ENCODE measurements at places on chromosomes 6 and 20. TPM values are rescaled to one million over a fixed set of nuclear protein-coding genes. Genes with fewer than 3 reads are reported as not detected.

- peak; percentile 24 for DNase-seq
These were observed 272.1 kb upstream of the DEFB115 start for GRCh38 chr20:30985386-30985785.

GRCh38 chr6:3484192-3484591 lies 27.3 kb upstream of the SLC22A23 start:
- DNase-seq: no peak

DNA sequence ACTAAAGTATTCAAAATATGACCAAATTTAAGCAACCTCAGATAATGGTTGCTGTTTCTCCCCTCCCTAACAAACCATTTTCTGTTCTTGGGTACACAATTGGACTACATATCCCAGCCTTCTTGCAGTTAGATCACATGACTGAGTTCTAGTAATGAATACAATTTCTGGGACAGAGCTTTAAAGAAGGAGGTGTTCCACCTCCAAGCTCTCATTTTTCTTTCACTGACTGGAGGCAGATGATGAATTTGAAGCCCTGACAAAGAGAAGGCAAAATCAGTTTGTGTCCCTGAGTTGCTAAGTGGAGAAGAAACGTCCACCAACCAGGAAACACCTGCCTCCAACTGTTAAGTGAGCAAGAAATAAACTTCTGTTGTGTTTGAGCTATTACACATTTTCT lies 117.2 kb downstream of the LCA5 start:
- no peak for DNase-seq

GRCh38 chr20:52959125-52959524 lies 13.0 kb upstream of the TSHZ2 start:
- no peak for DNase-seq

DNA sequence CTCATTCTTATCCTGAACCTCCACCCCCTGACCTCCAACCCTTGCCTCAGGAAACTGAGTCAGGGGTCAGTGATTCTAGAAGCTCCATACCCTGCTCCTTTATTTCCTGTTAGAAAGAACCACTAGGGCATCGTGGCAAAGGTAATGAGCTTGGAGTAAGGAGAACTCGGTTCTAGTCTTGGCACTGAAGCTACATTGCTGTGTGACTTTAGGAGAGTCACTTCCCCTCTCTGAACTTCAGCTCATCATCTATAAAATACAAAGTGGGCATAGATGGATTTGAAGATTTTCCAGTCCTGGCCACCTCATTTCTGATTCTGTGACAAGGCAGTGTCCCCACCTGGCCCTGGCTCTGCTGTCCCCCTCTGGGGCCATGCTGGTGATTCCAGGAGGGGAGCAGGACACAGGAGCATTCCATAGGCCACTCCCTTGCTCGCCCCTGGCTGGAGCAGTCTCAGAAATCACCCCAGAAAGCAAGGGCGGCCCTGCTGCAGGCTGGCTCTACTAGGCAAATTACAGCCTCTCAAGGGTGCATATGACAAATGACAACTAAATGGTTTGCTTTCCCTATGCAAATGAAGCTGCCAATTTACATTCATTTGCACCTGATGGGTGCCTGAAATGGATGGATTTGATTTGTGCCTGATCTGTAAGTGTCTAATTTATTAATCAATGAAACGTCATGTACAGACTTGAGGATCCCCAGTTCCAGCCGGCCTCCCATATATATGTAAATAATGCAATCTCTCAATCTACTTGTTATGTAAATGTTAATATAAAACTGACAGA lies 62.2 kb downstream of the LRFN2 start:
- no peak for DNase-seq

DNA sequence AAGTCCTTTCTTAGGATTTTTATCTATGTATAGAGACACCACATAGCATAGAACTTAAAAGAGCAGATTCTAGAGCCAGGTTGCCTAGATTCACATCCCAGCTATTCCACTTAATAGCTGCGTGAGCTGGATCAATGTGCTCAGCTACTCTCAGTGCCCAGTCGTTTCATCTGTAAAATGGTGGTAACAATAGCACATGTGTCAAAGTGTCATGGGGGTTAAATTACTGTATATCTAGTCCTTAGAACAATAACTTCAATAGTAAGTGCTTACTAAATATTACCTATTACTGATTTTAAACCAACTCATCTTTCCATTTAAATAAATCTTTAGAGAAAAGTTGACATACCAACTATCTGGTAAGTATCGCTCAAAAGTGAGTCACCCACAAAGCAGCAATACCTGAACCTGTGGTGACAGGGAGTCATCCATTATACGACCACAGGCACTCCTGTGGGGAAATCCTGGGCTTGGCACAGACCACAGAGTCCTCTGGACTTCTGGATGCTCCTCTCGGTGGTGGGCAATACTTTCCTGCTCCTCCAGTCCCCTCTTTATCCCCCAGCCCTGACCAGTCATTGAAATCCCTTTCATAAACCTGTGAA lies 154.8 kb downstream of the PDSS2 start:
- no peak for DNase-seq

DNA sequence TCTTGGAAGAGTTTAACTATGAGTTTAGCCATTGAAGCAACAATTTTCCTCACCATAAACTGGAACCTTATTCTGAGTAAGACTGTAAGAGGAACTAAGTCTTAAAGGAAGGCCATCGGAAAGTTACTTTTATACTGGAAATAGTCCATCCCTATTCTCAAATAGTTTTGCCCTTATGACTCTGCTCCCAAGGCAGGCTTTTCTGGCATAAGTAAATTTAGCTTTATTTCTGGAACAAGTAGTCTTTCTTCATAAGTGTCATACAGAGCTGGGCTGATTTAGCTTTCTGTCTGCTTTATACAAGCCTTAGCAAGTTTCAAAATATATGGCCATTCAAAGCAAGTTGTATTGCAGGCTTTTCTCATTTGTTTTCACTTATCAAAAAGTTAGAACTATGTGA lies 328.1 kb downstream of the HACE1 start:
- no peak for DNase-seq

DNA sequence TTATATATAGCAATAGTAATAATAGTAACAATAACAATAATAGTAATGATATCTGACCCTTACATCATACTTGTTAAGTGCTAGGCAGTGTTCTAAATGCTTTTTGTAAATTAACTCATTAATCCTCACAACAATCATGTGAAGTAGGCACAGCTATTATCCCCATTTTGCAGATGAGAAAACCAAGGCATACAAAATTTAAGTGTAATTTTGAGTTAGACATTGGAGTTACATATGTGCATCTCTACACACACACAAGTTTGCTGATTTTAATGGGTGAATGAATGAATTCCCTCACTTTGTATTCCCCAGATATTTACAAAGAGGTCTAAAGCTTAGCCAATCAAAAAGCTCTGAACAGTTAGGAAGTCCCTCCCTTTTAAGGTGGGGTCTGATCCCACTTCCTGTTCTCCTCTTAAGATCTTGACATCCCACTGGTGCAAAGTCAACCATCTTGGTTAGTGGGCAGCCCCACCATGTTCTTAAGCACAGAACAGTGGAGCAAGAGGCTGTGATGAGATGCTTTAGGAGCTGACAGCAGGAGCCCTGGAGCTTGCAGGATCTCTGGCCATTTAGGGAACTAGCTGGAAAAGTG lies 85.3 kb upstream of the FOXP4 start:
- no peak for DNase-seq

DNA sequence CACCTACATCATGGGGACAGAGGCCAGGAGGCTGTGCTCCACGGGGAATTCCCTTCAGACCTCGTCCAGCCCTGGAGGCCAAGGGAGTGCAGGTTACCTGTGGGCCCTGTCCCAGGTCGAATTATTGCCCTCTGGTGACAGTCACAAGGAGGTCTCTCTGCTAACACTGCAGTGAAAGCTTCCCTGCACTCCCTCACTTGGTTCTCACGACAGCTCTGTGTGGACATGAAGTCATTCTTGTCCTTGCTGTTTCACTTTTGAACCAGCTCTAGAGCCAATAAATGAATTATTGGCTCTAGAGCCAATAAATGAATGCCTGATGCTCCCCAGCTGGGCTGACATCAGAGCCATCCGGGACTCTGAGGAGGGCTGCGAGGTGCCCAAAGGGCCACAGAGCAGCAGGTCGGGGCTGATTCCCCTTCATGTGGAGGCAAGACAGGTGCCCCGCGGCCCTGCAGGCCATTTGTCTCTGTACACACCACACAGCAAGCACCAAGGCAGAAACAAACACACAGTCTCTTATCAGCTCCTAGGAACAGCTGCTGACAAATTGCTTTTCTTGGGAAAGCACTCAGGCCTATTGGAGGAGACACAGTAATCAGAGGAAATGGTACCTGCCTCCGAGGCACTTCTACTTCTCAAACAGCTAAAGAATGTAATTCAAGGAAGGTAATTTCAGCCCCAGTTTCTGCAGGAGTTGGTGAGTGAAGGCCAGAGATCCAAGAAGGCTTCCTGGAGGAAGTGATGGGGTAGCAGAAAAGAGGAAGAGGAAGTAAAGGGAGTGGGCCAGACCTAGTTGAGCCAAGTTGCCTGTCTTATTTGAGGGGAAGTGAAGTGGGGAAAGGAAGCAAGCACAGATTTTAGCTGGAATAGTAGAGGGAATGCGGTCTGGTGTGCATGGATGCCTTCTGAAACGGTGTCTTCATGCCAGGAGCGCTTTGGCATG lies 27.5 kb upstream of the TBXT start:
- DNase-seq: no peak

DNA sequence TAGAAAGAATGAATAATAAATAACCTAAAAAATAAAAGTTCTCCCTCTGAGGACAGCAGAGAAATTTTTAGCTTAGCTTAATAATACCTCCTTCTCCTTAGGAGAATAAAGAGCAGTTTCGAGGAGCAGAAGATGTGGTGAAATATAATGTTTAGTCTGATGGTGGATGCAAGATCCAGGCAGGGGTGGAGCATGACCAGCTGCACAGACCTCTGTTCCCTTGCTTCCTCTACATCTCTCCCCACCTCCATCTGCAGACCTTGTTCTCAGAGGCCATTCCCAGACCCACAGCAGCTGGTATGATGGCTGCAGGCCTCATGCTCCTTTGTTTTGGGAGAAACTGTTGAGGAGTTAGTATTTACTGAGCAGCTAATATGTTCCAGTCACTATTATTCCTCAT lies 1.5 kb downstream of the BTN3A2 start:
- no peak for DNase-seq

GRCh38 chr20:16363506-16364319 lies 209.5 kb downstream of the KIF16B start:
- no peak for DNase-seq

DNA sequence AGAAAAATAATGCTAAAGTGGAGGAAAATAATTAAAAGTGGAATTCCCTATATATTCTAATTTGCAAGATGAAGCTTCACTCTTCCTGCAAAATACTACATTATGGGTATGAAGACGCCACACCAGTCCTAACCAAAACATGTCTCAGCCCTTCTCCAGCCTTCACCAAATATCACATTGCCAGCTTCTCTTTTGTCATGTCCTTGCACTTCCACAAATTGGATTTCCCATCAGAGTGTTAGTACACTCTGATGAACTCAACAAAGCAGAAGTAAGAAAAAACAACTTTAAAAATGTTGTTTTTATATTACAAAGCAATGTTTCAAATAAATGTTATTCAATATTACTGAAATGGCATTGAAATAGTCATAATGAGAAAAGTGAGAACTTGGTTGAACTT lies 62.4 kb upstream of the RNF146 start:
- DNase-seq: no peak

The BFSP1 gene
- total RNA-seq: 8.6 TPM

The F13A1 gene
- total RNA-seq: 0.18 TPM

The FOXC1 gene
- not detected for total RNA-seq
